Thymus (tissue), 14 donors: ENCODE measurements at places on chromosomes 5 and 9. TPM values are rescaled to one million over a fixed set of nuclear protein-coding genes. Genes with fewer than 3 reads are reported as not detected.

NOXA1 gene
- 8.4 TPM for polyA plus RNA-seq

CATSPER3 gene
- polyA plus RNA-seq = 1.3 TPM

LCN12 gene
- 14.4 TPM for polyA plus RNA-seq

HMMR gene
- polyA plus RNA-seq = 6.2 TPM

SPATA31D4 gene
- 0.05 TPM for polyA plus RNA-seq

SPATA6L gene
- polyA plus RNA-seq = 1.2 TPM

PCDHA1 gene
- polyA plus RNA-seq = not detected

SPOCK1 gene
- 8.6 TPM for polyA plus RNA-seq

PCDH12 gene
- 0.52 TPM for polyA plus RNA-seq

ZNF608 gene
- 14.0 TPM for polyA plus RNA-seq

AMBP gene
- polyA plus RNA-seq = 0.82 TPM

GPX3 gene
- 412 TPM for polyA plus RNA-seq

DND1 gene
- polyA plus RNA-seq = 5.0 TPM

WNT8A gene
- 0.09 TPM for polyA plus RNA-seq

SLC12A7 gene
- 23.5 TPM for polyA plus RNA-seq

CDX1 gene
- polyA plus RNA-seq = 1.3 TPM

F2RL2 gene
- 0.91 TPM for polyA plus RNA-seq

BRINP1 gene
- polyA plus RNA-seq = 5.6 TPM

CSF2 gene
- polyA plus RNA-seq = 0.71 TPM

TMEM252 gene
- not detected for polyA plus RNA-seq

TPD52L3 gene
- polyA plus RNA-seq = not detected

RANBP3L gene
- polyA plus RNA-seq = 0.41 TPM

PCDHGB7 gene
- 1.2 TPM for polyA plus RNA-seq

SHISAL2B gene
- polyA plus RNA-seq = 0.32 TPM
